ENCODE measurements at places on chromosomes 3 and 15. TPM values are rescaled to one million over a fixed set of nuclear protein-coding genes. Genes with fewer than 3 reads are reported as not detected.

The CELF6 gene
- 0.65 TPM for total RNA-seq

GRCh38 chr3:138089091-138089490, 26.3 kb downstream of the DZIP1L start:
- H3K27me3 ChIP-seq = no peaks in the 10 kb centered on the region
- no peak for DNase-seq

The PRR20G gene
- total RNA-seq = not detected

The PPP1R14D gene
- total RNA-seq = not detected
